ENCODE measurements at places on chromosomes 7 and 10.
A peak's percentile ranks its signal among the peaks of the same experiment; 100 is the strongest.

DNA sequence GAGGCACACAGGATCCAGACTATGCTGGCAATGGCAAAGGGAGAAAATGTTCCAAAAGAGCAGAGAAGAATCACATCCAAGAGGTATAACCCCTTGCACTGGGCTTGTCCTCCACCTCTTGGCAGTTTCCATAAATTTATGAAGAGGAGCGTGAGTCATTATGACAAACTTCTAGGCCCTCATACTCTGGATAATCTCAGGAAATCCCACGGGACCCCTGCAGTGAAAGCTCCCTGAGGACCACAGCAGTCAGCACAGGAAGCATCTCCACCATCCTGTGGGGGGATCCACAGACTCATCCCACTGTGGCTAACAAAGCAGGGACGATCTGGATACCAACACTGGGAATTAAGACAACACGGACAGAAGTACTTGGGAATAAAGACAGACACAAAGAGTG, 30.3 kb upstream of the GPAM start:
- DNase-seq, result no peak

DNA sequence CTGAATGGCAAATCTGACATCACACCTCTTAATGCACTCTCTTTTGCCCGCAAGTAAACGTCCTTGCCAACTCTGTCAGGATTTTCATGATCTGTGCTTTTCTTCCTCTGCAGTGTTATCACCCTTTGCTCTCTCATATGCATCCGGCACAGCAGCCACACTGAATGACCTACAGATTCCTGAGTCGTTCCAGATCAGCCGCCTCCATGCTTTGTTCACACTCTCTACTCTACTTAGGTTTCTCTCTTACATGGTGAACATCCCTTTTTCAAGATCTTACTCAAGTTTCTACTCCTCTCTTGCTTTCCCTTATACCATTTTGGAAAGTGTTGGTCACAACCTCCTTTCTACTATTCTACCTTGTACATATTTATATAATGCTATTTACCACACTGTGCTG, 127.7 kb upstream of the AOAH start:
- DNase-seq, result no peak

DNA sequence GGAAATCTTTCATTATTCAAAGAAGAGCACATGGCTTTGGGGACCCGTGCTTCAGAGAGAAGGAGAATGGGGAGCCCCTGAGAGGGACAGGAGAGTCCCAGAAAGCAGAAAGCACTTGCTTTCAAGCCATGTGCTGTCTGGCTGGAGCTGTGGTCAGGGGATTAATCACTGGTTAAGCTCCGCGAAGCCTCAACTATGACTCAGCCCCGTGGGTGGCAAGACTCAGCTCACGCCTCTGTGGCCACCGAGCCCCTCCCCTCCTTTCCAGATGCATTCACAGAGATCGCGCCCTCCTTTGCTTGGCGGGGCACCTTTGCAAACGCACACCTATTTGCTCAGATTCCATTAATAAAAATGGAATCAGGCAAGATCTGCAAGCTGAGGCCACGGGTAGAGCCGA, 202.9 kb upstream of the TCERG1L start:
- peak; percentile 11 for DNase-seq

- DNase-seq, result no peak
Measured at GRCh38 chr10:117424883-117425649, 49.8 kb upstream of the PDZD8 start.

GRCh38 chr10:91316486-91316885, 93.7 kb upstream of the HECTD2 start:
- no peak for DNase-seq

DNA sequence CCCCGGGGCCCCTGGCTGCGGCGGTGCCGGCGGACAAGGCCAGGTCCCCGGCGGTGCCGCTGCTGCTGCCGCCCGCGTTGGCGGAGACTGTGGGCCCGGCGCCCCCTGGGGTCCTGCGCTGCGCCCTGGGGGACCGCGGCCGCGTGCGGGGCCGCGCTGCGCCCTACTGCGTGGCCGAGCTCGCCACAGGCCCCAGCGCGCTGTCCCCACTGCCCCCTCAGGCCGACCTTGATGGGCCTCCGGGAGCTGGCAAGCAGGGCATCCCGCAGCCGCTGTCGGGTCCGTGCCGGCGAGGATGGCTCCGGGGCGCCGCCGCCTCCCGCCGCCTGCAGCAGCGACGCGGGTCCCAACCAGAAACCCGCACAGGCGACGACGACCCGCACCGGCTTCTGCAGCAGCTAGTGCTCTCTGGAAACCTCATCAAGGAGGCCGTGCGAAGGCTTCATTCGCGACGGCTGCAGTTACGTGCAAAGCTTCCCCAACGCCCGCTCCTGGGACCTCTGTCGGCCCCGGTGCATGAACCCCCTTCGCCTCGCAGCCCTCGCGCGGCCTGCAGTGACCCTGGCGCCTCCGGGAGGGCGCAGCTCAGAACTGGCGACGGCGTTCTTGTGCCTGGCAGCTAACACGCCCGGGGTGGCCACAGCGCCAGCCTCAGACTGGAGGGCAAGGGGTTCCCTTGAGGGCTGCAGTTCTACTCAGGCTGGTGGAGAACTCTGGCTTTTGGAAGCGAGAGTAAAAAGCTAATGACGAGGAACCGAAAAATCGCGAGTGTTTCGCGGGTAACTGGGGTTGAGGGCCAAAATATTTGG, 804 bp downstream of the FRAT1 start:
- peak; percentile 18 for DNase-seq

DNA sequence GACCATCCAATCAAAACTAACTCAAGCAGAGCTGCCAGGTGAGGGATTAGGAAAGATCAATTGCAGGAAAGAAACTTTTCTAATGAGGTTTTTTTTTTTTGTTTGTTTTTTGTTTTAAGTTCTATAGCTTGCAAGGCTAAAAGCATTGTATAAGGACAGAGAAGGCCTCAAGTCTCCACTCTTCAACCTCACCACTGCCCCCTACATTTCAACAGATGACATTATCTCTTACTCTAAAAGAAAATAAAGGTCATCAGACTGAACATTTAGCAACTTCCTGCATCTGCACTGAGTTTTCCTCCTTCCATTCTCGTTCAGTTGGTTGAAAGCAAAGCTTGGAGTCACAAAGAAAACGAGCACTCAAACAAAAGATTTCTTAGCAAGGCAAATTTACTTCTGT, 45.2 kb upstream of the EXOC4 start:
- no peak for DNase-seq

DNA sequence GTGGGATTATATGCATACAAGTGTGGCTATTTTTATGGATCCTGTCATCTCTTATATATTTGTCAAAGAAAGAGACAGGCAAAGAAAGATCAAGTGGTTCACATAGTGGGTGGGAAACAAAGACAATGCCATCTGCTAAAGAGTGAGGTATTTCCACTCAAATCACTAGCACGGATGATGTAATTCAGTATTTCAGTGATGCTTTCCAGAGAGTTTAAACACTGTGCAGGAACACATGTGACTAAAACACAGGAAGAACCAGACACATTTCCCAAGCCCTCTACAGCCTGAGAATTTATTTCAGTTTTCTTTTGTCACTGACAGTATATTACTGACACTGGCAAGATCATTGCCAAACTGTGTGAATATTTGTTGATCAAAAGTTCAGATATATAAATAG, 885.7 kb upstream of the CELF2 start:
- DNase-seq, result no peak

DNA sequence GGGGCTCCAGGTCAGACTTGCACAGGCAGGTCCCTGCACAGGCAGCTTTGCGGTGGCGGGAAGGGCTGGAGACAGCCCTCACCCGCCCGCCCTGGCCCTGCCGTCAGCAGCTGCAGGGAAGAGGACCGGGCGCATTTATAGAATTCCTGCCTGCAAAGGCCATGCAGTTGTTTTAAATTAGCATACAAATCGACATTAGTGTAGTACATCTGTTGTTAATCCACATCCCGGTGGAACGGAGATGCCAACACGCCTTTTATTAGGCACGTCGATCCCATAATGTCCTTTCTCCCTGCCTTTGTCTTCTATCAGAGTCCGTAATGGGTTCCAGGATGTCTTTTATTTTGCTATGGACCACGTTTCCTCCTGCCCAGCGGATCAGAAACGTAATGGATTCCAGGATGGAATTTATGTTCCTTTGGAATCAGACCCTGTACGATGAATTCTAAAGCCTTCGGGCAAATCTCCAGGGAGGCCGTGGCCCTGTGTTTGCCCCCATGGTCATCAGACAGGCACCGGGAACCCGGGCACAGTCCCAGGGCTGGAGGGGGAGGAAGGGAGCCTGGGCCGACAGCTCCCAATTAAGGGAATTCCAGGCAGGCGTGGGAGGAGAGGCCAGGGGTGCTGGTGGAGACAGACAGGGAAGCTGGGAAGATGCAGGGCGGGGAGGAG, 123.9 kb downstream of the COL26A1 start:
- DNase-seq, result no peak

- DNase-seq, result peak; percentile 90
Measured at GRCh38 chr7:13990984-13991790, 1.7 kb upstream of the ETV1 start.

- DNase-seq, result no peak
Measured at GRCh38 chr10:125707541-125708468, 11.7 kb upstream of the EDRF1 start.
